Gastroesophageal sphincter (tissue), 4 donors: ENCODE measurements at places on chromosomes 6 and 20. TPM values are rescaled to one million over a fixed set of nuclear protein-coding genes. Genes with fewer than 3 reads are reported as not detected.
A peak's percentile ranks its signal among the peaks of the same experiment; 100 is the strongest.

IGF2R gene
- 51.9 TPM for total RNA-seq

FKBP1C gene
- not detected for total RNA-seq

TEAD3 gene
- 122 TPM for total RNA-seq

EEF1A2 gene
- total RNA-seq: 3.2 TPM

BEND6 gene
- 3.6 TPM for total RNA-seq

LRP11 gene
- total RNA-seq: 33.3 TPM

NOX3 gene
- total RNA-seq: not detected

ERVFRD-1 gene
- not detected for total RNA-seq

DNA sequence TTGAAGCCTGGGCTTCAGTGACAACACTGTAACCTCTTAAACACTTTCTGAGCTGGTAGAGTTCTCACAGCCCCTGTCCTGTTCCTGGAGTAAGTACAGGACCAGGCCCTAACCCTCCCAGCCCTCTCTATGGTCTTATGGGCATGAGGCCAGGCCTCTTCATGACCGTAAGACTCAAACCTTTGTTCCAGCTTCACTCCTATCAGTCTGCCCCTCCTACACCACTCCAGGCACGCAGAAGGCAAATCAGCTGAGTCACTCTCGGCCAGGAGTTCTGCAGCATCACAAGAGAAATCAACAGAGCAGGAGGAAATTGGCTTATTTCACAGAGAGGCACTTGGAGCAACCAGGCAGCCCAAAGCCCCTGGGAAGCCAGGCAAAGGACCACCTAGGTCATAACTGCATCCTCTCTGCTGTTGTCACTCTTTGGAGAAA lies 25.3 kb upstream of the CHD6 start:
- no peaks in the 10 kb centered on the region for H3K4me1 ChIP-seq
- H3K36me3 ChIP-seq: no peaks in the 10 kb centered on the region

GRCh38 chr20:21801193-21801592 lies 95.7 kb downstream of the PAX1 start:
- no peak for ATAC-seq
- no peak overlapping the region for H3K27ac ChIP-seq
- no peak overlapping the region for H3K4me3 ChIP-seq
- H3K27me3 ChIP-seq: no peaks in the 10 kb centered on the region
- no peaks in the 10 kb centered on the region for H3K36me3 ChIP-seq

GRCh38 chr6:52643158-52643557 lies 27.8 kb upstream of the TMEM14A start:
- peaks cover 15% of the 10 kb centered on the region for H3K27me3 ChIP-seq
- no peak overlapping the region for H3K27ac ChIP-seq
- no peaks in the 10 kb centered on the region for H3K4me1 ChIP-seq
- no peak overlapping the region for H3K4me3 ChIP-seq
- ATAC-seq: no peak

DNA sequence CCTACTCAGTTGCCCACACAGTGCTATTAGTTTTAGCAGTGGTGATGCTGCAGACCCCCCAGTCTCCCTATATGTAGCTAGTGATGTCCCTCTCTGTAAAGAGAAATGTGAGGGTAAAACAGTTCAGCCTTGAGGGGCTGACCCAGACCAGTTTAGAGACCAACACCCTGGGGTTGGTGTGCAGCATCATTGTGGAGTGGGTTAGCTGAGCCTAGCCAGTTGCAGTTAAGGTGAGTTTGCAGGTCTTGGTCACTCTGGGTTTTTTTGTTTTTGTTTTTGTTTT lies 401 bp upstream of the B3GALT4 start:
- ATAC-seq: no peak
- H3K4me3 ChIP-seq: peak overlapping the region; percentile 56
- peak overlapping the region; percentile 89 for H3K27ac ChIP-seq
- H3K36me3 ChIP-seq: peaks cover 65% of the 10 kb centered on the region
- H3K27me3 ChIP-seq: no peaks in the 10 kb centered on the region

DNA sequence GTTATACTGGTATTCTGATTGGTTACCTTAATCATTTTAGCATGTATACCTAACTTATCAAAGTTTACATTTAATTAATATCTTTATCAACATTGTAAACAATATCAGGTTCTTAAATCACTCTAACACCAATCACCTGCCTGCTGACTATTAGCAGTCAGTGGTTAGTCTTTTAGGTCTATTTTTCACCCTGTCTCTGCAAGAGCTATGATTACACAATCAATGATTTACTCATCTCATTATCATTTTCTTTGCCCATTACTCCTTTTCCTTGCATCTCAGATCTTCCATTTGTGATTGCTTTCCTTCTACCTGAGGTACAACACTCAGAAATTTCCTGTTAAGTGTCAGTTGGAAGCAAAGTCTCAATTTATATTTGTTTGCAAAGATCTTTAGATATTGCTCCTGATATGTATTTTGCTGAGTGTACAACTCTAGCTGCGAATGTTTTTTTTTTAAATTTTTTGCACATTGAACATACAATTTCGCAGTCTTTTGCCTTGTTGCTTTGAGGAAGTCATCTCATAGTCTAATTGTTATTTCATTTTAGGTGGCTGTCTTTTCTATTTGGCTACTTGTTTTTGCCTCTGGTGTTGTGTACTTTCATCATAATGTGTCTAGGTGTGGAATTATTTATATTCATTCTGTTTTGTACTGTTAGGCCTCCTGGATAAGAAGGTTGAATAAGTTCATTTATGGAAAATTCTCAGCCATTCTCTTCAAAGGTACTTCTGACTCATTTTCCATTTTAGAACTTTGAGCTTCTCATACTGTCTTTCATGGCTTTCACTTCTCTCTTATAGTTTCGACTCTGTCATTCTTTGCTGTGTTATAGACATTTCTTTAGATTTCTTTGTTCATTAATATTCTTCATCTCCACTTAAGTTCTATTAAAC lies 104.9 kb upstream of the CEP162 start:
- H3K4me3 ChIP-seq: no peak overlapping the region
- no peak for ATAC-seq
- H3K27me3 ChIP-seq: no peaks in the 10 kb centered on the region
- H3K4me1 ChIP-seq: no peaks in the 10 kb centered on the region

DNA sequence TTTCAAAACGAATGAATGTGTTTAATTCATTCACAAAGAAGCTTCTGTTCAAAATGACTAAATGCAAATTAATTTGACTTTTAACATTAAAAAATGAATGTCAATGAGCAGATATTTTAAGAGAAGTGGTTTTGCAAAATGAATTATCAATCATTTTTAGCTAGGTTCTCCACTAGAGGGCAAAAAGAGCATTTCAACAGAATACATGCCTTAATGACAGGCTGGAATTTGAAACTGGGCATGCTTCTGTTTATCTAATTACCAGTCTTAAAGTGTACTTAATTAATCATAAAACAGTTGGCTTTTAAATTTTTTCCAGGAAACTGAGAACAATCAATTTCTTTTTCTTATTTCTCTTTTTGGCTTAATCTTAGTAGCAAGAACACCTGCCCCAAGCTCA lies 63.8 kb upstream of the TINAG start:
- H3K4me3 ChIP-seq: no peak overlapping the region
- no peak overlapping the region for H3K27ac ChIP-seq
- no peaks in the 10 kb centered on the region for H3K36me3 ChIP-seq
- no peaks in the 10 kb centered on the region for H3K4me1 ChIP-seq

- peaks cover 68% of the 10 kb centered on the region for H3K4me1 ChIP-seq
- no peak for ATAC-seq
These were observed 8.4 kb downstream of the SDC4 start for GRCh38 chr20:45339799-45340198.

DNA sequence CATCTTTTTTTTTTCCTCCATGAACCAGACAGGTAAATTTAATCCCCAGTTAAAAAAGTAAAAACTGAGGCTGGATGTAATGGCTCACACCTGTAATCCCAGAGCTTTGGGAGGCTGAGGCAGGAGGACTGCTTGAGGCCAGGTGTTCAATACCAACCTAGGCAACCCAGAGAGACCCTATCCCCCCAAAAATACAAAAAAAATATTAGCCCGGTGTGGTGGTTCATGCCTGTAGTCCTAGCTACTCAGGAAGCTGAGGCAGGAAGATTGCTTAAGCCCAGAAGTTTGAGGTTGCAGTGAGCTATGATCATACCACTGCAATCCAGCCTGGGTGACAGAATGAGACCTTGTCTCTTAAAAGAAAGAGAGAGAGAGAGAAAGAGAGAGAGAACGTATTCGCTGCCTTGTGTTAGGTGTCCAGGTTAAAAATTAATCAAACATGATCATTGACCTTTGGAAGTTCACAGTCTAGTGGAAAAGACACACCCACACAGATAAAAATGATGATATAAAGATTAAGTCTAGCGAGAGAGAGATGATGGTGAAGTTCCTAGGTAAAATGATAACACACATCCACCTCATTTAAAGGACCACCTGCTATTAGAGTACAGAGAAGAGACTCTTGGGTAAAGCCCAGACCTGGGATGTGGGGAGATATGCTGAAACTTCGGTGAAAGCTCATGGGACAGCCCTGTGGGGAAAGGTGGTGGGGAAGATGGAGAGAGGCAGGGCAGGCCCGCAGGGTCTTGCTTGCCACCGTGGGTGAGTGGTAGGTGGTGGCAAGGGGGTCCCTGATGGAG lies 4.8 kb upstream of the NHSL1 start:
- H3K36me3 ChIP-seq: no peaks in the 10 kb centered on the region
- no peaks in the 10 kb centered on the region for H3K27me3 ChIP-seq
- H3K27ac ChIP-seq: no peak overlapping the region
- no peak for ATAC-seq
- H3K4me1 ChIP-seq: no peaks in the 10 kb centered on the region

- no peaks in the 10 kb centered on the region for H3K27me3 ChIP-seq
- no peaks in the 10 kb centered on the region for H3K36me3 ChIP-seq
- H3K4me1 ChIP-seq: peaks cover 62% of the 10 kb centered on the region
- ATAC-seq: no peak
These were observed 47.2 kb downstream of the TOX2 start for GRCh38 chr20:43961541-43962471.

DNA sequence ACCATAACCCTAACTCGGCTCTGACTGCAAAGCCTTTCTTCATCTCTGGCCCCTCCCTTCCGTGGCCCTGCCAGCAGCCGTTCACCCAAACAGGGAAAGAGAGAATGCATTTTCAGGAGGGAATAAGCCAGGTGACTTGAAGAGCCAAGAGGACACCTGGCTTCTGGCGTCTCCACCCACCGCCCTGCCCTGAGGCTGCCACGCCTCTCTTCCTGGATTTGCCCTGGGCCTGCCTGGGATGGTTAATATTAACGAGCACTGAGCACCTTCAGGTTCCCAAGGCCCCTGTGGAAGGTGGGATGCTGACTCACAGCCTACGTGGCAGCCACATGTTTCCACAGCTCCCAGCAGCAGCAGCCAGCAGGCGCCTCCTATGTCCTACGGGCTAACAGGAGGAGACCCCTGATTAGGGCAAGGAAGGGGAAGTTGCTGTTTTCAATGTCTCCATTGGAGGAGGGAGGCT lies 138.0 kb upstream of the RREB1 start:
- H3K4me1 ChIP-seq: no peaks in the 10 kb centered on the region
- H3K36me3 ChIP-seq: no peaks in the 10 kb centered on the region
- H3K4me3 ChIP-seq: no peak overlapping the region
- no peaks in the 10 kb centered on the region for H3K27me3 ChIP-seq

GRCh38 chr6:27138406-27138805 lies 109.1 kb upstream of the PRSS16 start:
- no peak overlapping the region for H3K4me3 ChIP-seq
- H3K4me1 ChIP-seq: no peaks in the 10 kb centered on the region
- no peak for ATAC-seq
- no peaks in the 10 kb centered on the region for H3K27me3 ChIP-seq
- peak overlapping the region; percentile 81 for H3K27ac ChIP-seq

DNA sequence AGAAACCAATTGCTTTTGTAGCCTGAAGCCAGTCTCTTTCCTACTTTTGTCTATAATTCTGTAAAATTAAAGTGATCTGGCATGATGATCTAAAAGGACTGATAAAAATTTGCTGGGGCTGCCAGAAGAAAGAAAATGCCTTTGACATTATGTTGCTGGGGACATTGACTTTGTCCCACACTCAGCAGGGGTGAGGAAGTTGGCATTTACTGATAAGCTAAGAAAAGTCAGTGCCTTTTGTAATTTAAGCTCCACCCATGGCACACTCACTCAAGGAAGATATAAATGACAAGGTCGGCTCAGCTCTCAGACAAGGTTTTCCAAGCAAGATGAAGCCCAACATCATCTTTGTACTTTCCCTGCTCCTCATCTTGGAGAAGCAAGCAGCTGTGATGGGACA lies at the start of gene SEMG1:
SEMG1 (plus strand) TSS at position 309 of the 400 bp plus-strand sequence; CDS start at position 330, 21 bp downstream.
- no peaks in the 10 kb centered on the region for H3K36me3 ChIP-seq
- H3K4me3 ChIP-seq: no peak within 1 kb of the TSS
- no peaks in the 10 kb centered on the region for H3K4me1 ChIP-seq
- no peak within 1 kb of the TSS for H3K27ac ChIP-seq
- peaks cover 19% of the 10 kb centered on the region for H3K27me3 ChIP-seq
- ATAC-seq: no peak

DNA sequence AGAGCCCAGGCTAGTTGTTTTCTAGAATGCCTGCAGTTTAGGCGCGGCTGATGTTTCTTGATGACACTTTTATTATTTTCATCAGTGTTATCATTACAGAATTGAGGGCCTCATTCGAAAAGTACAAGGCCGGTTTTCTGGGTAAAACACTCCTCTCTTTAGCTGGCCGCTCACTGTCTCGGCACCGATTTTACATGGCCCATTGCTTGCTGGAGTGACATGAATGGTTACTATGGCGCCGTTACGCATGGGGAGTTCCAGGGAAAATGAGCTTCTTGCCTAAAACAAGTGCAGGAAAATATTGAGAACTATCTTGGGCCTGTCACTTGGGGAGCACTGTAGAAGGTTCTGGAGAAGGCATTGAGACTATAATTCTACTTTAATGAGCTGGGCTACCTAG lies 317.8 kb downstream of the CDH4 start:
- no peak overlapping the region for H3K27ac ChIP-seq
- peaks cover 30% of the 10 kb centered on the region for H3K27me3 ChIP-seq
- no peak for ATAC-seq

GRCh38 chr6:40626886-40627285 lies 39.7 kb upstream of the LRFN2 start:
- no peaks in the 10 kb centered on the region for H3K4me1 ChIP-seq
- H3K4me3 ChIP-seq: no peak overlapping the region
- H3K27me3 ChIP-seq: peaks cover 28% of the 10 kb centered on the region
- ATAC-seq: no peak
- H3K27ac ChIP-seq: no peak overlapping the region

DNA sequence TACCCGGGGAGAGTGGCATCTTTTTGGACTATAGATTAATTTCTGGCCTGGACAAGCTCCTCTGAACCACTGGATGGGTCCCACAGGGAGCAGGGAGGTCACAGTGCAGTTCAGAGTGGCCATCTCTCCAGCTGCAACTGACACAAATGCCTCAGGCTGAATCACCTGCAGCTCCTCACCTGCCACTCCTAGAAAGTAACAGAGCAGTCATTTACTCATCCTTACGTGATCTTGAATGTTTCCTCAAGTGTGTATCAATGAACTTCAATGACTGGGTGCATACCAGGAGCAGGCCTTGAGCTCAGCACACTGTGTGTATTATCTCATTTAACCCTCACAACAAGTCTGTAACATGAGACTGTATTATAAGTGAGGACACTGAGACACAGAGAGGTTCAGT lies 40.0 kb upstream of the SIRPG start:
- H3K36me3 ChIP-seq: no peaks in the 10 kb centered on the region
- no peaks in the 10 kb centered on the region for H3K27me3 ChIP-seq
- no peak overlapping the region for H3K4me3 ChIP-seq
- H3K27ac ChIP-seq: no peak overlapping the region

- ATAC-seq: no peak
- no peak overlapping the region for H3K4me3 ChIP-seq
- H3K27ac ChIP-seq: no peak overlapping the region
- no peaks in the 10 kb centered on the region for H3K4me1 ChIP-seq
These were observed 204.5 kb downstream of the UBE3D start for GRCh38 chr6:82861121-82861520.

- H3K36me3 ChIP-seq: no peaks in the 10 kb centered on the region
- H3K27me3 ChIP-seq: no peaks in the 10 kb centered on the region
- H3K27ac ChIP-seq: no peak overlapping the region
- ATAC-seq: no peak
- no peak overlapping the region for H3K4me3 ChIP-seq
These were observed 66.3 kb upstream of the FOXO3 start for GRCh38 chr6:108494434-108494833.
